Stimulated activated CD8-positive, alpha-beta memory T cell treated with anti-CD3 and anti-CD28 coated beads, Interleukin-2, amount 100 ng/mL, for 1 hour (primary cell): ENCODE measurements at places on chromosomes 5 and 9.

DNA sequence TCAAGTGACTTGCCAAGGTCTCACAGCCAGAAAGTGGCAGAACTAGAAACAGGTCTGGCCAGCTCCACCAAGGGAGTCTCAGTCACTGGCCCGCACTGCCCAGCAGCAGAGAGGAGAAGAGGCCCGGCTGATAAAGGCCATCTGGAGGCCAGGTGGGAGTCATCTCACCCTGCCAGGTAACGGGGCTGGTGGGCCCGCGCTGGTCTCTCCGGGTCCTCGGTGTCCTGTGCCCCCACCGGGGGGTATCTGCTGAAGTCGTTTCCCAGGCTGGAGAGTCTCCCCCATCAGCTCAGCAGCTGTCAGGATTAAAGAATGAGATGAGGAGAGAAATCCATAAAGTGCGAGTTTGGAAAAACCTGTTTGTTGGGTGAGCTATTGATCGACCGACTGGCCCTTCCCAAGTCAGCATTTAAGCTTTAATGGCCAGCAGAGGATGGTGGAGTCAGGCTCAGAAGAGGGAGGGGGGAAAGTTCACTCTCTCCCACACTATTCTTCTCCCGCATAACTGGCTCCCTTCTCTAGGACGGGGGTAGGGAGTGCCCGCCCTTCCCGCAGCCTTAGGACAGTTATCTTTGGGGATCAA, 30.3 kb downstream of the LMX1B start:
- DNase-seq, result no peak

DNA sequence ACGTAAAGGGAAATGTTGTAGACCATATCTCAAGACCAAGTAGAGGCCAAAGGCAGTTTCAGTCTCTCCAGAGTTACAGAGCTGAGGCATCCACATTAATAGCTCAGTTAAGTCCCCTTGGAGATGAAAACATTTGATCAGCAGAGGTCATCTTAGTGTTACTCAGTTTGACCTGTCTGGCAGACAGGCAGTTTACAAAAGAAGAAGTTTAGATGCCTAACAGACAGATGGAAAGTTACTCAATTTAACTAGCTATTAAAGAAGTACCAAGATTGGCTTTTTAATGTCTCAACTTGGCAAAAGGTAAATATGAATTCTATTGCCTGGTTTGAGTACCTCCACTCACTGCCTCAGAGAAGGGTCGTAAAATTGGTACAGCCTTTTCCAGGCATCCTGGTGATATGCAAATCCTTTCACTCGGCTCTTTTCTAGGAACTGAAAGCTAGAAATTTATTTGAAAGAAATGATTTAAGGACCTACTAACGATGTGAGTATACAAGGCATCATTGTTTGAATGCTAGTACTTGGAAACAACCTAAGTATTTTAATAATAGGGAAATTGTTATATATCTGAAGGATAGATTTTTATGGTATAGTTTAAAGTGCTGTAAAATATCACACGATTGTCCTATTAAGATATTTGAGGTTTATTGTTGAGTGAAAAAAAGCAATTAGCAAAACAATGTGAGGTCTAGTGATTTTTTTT, 14.8 kb downstream of the ACO1 start:
- DNase-seq, result no peak

GRCh38 chr9:38026840-38027527, 42.0 kb downstream of the SHB start:
- DNase-seq, result no peak

GRCh38 chr5:140795259-140795641, 598 bp downstream of the PCDHA2 start:
- DNase-seq, result no peak

DNA sequence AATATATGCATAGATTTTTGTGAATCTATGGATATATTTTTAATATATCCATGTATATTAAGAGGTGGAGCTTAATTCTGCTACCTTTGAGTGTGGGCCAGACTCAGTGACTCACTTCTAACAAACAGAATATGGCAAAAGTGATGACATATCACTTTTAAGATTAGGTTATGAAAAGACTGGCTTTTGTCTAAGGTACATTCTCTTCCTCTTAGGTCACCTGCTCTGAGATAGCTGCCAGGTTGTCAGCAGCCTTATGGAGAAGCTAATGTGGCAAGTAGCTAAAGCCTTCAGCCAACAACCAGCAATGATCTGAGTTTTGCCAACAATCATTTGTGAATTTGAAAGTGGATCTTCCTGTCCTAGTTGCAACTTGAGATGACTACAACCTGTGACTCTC, 83.8 kb downstream of the ANKRD31 start:
- DNase-seq, result no peak

- DNase-seq, result no peak
These were observed 5.7 kb downstream of the BRD3OS start for GRCh38 chr9:134030821-134031470.

GRCh38 chr9:73969936-73970335, 527.2 kb upstream of the RORB start:
- DNase-seq, result no peak

- no peak for DNase-seq
These were observed 668.1 kb upstream of the EDIL3 start for GRCh38 chr5:85052826-85053225.

GRCh38 chr5:6574111-6574510, 58.7 kb downstream of the NSUN2 start:
- no peak for DNase-seq

- DNase-seq, result no peak
These were observed 4.3 kb downstream of the CD74 start for GRCh38 chr5:150408231-150408943.

GRCh38 chr5:171462136-171462927, 42.9 kb downstream of the FGF18 start:
- DNase-seq, result no peak

DNA sequence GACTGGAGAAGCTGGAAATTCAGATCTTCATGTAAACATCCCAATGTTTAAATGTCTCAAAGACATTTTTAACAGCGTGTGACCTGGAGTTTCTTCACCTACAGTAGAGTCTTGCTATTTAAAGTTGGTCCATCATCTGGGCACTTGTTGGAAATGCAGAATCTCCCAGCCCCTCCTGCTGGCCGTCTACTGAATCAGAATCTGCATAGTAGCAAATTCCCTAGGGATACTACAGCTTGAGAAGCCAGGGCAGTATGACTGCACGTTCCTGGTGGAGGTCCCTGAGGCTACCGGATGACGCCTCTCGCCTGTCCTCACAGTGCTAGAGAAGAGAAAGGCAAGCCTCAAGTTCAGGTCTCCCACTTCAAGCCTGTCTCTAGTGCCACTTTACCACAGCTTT, 15.7 kb downstream of the SAP30L start:
- no peak for DNase-seq

GRCh38 chr9:77896938-77897667, 134.5 kb downstream of the GNAQ start:
- no peak for DNase-seq
